NCI-H460 (cell line): ENCODE measurements at places on chromosomes 7 and 10.
A peak's percentile ranks its signal among the peaks of the same experiment; 100 is the strongest.

- no peak for DNase-seq
These were observed 11.6 kb downstream of the KLRG2 start for GRCh38 chr7:139471740-139472353.

GRCh38 chr7:131619336-131620305, 63.2 kb upstream of the PODXL start:
- DNase-seq: no peak

DNA sequence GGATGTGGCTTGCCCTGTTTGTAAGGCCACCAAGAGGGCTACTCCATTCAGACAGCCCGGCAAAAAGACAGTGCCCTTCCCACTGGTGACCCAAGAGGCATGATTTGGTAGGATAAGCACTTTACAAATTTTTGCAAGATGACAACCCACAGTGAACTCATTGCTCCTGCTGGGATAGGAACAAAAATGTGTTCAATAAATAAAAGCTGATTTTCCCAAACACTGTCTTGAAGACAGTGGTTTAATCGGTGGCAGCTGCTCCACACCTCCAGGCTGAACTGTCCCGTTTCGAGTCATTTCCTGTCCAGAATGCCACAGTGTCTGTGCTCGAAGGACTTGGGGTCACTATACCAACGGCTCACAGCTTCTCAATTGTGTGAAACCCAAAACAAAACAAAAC, 45.1 kb upstream of the NPTX2 start:
- no peak for DNase-seq

GRCh38 chr10:79405995-79406515, 39.4 kb downstream of the ZCCHC24 start:
- no peak for DNase-seq

DNA sequence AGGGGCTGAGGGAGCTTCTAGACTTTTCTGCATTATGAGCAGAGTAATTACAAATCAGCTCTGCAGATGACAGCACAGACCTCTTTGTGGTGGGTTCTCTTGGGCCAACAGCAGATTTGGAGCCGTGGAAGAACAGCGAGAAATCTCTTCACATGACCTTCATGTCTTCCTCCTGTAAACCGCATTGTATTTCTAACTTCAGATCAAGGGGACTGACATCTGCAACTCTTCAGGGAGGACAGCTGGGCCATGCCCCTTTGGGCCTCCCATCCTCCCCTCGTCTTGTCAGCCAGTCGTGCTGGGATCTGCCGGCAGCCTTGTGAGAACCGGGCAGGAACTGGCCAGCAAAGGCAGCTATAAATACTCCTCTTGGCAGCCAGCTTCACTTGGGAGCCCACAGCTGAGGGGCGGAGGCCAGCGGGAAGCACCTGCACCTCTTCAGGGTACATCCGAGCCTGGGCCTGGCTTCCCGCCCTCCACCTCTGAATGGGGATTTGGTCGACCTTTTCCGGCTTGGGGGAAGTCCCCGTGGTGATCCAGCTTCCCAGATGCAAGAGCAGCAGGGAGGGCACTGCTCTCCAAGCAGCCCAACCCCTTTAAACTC, 54.7 kb downstream of the STEAP1B start:
- DNase-seq: no peak

DNA sequence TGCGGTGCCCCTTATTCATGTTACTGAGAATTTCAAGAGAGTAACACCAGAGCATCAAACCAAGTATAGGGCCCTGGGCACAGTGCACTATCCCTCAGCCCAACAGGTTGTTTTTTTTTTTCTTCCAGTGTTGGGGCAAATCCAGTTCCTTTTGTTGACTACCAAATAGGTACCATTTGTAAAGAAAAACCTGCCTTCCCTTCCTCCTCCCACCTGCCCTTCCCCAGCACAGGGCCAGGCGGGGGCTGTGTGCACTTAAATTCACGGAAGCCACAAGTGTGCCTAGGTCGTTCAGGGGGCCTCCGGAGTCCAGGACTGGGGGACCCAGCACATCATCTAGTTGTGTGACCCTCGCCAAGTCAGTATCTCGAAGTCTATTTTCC, 595 bp upstream of the SFXN4 start:
- DNase-seq: no peak

DNA sequence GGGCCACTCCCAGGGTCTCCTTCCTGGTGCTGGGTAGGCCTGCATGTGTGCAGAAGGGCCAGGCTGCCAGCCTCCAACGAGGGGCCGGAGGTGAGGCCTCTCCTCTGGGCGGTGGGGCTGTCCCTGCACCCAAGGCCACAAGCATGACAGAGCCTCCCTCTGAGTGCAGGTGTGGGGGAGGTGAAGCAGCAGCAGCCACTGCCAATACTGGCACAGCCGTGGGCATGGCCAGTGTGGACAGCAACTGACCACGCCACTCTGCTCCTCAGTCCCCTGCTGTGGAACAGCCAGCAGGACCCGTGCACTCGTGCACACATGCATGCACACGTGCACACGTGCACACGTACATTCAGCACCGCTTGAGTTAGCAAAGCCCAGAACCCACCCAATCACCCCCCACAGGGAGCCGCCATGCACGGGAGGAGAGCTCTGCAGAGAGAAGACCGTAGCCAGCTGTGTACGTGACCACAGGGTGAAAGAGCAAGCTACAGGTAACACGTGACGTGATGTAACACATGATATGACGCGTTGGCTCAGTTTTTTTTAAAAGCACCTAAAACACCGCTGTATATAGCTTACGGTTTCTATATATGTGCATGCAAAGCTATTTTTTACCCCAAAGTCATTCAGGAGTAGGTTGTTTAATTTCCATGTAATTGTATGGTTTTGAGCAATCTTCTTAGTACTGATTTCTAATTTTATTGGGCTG, 23.1 kb downstream of the PAPOLB start:
- no peak for DNase-seq

DNA sequence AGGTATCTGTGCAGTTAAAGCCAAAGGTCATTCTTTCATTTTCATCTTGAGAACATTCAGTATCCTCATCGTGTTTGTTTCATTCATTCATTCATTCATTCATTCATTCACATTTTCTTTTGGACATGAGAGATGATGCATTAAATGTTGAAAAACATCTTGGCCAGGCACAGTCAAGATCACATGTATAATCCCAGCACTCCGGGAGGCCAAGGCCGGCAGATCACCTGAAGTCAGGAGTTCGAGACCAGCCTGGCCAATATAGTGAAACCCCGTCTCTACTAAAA, 34.3 kb downstream of the APBB1IP start:
- no peak for DNase-seq

DNA sequence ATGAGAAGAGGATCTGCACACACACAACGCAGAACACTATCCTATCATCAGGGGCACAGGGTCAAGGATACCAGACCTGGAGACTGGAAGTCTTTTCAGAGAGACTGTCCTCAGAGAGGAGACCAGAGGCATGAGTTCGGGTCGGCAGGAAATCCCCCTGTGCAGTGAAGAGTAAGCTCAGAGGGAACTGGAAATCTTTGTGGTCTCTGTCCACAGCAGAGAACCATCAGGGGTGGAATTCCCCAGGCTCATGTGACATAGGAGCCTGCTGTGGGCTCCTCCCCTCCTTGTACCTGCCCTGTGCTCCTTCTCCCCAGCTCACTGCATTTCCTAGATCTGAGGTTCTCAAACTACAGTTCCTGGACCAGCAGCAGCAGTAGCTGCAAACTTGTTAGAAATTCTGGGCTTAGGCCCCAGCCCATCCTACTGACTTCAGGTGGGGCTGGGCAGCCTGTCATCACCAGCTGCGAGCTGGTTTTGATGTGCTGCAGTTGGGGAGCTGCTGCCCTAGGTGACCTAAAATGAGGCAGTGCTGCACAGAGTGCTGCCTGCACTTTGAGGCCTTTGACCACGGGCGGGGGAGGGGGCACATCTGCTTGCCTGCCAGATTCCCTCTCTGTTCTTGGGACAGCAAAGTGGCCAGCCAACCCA, 2.4 kb downstream of the ZMIZ2 start:
- DNase-seq: no peak

- no peak for DNase-seq
These were observed 713 bp downstream of the LZTS2 start for GRCh38 chr10:101000127-101000914.

DNA sequence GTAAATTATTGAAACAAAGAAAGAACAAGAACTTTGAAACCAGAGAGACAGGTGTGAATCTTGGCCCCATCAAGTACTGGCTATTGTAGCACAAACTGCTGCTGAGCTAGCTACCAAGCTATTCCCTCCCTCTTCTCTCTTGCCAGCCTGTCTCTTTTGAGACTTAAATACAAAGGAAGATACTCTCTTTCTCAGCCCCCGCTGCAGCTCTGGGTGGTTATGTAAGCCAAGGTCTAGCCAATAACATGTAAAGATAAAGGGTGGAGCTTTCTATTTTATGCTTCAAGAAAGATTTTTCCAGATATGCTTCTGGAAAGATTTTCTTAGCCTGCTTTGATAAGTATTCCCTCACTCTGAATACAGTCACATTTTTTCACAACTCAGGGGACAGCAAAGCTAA, 17.2 kb downstream of the BAZ1B start:
- no peak for DNase-seq

GRCh38 chr7:96152706-96153105, 169.2 kb downstream of the SLC25A13 start:
- no peak for DNase-seq

DNA sequence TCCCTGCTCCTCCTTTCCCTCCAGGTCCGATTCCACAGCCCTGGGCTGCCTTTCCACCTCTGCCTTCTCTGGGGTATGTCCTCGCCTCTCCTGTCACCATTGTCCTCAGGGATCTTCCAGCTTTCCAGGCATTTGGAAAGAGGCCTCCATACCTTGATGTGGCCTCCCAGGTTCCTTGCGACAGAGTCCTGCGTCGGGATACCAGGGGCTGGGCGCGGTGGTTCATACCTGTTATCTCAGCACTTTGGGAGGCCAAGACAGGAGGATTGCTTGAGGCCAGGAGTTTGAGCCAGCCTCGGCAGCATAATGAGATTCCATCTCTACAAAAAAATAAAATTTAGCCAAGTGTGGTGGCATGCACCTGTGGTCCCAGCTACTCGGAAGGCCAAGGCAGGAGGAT, 171.1 kb downstream of the CUX1 start:
- no peak for DNase-seq

DNA sequence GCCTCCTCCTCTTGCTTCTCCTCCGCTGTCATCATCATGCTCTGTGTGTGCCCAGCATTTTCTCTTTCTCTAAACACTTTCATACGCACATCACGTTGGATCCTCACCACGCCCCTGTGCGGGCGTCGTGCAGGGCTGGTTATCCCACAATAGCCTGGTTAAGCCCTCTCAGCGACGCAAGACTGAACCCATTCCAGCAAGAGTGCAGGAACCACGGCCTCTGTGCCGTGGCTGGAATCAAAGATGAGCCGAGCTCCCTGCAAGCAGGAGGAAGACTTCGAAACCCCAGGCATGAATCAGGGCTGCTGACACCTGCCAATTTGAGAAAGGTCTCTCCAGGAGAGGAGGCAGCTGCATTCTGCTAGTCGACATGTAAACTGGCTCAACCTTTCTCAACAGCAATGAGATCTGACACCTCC, 74.8 kb upstream of the FOXK1 start:
- DNase-seq: no peak

GRCh38 chr10:84026821-84027257, 112.5 kb upstream of the GHITM start:
- peak; percentile 25 for DNase-seq

GRCh38 chr7:25031007-25031406, 51.0 kb upstream of the OSBPL3 start:
- DNase-seq: no peak

GRCh38 chr7:144011458-144012230, 11.5 kb downstream of the OR6B1 start:
- peak; percentile 14 for DNase-seq

- DNase-seq: no peak
These were observed 80.5 kb upstream of the KMT2E start for GRCh38 chr7:104933521-104933988.

- DNase-seq: peak; percentile 5
These were observed 163.1 kb upstream of the PLXNA4 start for GRCh38 chr7:132739271-132739955.

DNA sequence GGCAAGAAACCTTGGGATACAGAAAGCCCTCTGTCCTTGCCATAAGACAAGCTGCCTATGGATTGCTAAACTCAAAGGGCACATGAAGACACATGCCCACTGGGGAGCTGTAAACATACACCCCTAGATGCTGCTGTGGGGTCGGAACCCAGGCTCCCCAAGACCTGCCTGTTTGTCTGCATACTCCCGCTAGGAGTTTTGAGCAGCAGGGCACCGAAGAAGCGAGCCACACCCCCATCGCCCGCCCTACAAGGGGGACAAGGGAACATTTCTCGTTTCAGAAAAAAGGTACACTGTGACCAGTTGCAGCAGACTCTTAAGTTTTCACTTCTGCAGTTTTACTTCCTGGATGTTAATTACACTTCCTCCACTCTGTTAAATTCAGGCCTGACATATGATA, 680.2 kb upstream of the GHITM start:
- DNase-seq: no peak

DNA sequence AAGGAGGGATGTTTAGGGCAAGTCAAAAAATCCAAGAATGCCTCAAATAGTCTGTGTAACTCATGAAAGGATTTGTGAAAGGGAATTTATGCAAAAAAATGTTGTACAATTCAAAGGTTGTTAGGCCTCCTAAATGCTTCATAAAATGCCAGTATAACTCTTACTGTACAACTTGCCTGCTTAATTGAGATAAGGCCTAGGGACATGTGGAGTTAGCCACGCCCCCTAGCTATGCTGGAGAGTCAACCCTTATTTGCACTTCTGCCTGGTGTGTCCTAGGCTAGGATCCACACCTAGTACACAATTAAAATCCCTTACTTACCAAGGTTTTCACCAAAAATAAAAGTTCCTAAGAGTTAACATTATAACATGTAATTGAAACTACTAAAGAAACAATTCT, 77.2 kb downstream of the ZNF680 start:
- DNase-seq: no peak

DNA sequence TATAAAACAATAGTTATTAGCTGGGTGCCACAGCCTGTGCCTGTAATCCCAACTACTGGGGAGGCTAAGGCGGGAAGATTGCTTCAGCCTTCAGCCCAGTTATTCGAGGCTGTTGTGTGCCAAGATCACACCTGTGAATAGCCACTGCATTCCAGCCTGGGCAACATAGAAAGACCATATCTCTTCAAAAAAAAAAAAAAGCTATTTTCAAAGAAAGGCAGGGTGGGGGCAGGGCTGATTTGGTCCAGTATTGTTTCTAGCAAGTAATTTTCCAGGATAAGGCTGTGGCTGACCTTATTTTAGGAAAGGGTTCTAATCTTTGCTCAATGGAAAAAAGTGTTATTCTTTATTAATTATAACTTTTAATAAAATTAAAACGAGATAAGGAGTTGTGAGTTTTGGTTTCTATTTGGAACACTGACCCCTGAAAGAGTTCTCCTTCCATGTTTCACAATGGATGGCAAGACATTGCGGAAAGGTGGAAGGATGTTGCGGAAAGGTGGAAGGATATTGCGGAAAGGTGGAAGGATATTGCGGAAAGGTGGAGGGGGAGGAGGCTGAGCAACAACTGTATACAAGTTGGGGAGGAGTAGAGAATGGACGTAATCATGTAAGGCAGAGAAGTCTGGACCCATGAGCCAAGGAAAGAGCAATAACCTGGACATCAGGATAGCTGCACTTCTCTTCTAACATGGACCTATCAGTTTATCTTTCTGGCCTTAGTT, 1.5 kb upstream of the C1GALT1 start:
- DNase-seq: no peak
